Femur (tissue), 1 donor: ENCODE measurements at places on chromosomes 6 and 20.

DNA sequence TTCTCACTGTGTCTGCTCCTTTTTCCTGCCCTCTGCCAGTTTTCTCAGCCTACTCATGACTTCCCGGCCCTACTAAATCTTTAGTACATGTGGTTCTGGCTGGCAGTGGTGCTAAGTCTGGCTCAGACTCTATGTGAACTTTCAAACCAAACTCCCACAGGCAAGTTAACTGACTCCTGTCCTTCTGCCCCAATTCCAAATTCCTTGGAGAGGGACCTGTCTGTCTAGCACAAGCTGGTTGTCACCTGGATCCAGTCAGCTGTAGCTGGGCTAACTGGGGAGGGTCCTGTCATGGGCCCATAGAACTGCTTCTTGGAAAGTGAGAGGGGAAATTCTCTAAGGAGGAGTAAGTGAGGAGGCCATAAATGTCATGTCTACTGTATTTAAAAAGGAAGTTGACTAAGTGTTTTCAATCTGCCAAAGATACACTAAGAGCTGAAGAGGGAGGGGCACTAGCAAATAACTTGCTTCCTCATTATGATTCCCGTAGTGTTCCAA is 240.1 kb downstream of the KCNQ5 start:
- peak; percentile 37 for DNase-seq

DNA sequence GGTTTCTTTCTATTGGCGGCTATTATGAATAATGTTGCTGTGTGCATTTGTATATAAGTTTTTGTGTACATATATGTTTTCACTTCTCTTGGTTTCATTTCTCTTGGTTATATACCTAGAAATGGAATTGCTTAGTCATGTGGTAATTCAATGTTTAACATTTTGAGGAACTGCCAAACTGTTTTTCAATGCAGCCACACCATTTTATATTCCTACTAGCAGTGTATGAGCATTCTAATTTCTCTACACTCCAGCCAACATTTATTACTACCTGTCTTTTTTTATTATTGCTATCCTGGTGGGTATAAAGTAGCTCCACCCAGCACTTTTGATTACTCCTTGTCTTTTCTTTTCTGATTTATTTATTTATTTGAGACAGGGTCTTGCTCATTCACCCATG is 54.8 kb downstream of the PHACTR2 start:
- no peak for DNase-seq

- peak; percentile 44 for DNase-seq
Measured at GRCh38 chr6:34145161-34146020, 496 bp downstream of the GRM4 start.

DNA sequence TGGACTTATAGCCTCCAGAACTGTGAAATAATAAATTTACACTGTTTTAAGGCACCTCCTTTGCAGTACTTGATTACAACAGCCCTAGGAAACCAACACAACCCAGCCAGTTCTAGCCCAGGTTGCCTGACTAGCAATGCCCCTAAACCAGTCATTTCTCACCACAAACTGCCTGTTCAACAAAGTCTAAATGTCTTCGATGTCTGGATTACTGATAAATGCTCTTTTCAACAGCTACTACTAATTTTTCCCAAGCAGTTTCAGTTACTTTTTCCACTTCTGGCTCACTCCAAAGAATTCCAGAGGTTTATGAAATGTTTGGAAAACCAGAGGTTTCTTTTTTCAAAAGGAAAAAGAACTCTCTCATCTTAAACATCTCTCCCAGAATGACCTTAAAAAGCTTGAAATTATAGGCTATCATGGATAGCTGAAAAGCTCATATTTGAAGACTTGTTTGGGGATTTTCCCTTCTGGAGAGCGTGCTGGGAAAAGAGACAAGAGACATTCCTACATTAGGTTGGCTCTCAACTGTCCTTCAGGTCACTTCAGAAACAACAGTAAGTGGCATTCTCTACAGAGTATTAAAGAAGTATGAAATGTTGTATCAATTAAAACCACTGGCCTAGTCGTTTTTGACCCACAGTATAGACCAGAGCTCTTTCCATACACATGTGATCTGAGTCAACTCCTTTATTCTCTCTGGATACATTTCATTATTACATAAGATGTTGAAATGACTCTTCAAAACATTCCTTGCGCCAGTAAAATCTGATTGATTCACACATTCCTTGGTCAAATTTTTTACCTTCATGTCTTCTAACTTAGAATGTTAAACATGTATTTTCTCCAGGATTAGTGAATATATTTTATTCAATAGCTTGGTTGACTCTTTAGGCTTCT is 265.9 kb downstream of the COL12A1 start:
- DNase-seq, result peak; percentile 24

GRCh38 chr20:16821211-16822089 is 73.3 kb downstream of the OTOR start:
- DNase-seq, result no peak

DNA sequence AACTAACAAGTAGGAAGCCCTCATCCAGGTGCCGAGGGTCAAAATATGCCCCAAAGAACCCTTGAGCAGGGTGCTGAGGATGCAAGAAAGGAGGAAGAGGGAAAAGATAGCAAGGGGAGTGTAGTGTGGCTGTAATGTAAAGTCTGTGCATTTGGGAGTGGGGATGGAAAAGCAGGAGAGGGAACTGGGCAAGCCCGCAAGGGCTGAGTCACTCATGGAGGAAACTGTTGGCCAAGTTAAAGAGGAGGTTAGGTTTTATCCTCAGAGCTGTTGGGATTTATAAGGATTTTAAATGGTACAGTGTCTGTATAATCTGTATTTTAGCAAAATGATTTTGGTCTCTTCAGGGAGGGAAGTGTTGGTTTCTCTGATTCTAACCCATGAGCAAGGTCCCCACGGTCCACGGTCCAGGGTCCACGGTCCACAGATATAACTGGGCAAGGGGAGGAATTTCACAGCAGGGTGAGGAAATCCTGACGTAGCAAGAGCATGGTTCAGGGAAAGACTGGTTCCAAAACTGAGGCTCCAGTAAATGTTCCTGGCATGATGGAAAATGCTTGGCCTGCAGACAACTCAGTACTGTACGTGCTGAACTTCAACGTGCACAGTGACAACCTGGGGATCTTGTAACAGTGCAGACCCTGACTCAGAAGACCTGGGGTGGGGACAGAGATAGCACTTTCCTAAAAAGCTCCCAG is 759.8 kb downstream of the PTPRT start:
- peak; percentile 61 for DNase-seq

- DNase-seq, result no peak
Measured at GRCh38 chr20:63580796-63581461, 6.9 kb upstream of the HELZ2 start.

GRCh38 chr6:168106633-168107005 is 27.6 kb upstream of the FRMD1 start:
- DNase-seq, result no peak

DNA sequence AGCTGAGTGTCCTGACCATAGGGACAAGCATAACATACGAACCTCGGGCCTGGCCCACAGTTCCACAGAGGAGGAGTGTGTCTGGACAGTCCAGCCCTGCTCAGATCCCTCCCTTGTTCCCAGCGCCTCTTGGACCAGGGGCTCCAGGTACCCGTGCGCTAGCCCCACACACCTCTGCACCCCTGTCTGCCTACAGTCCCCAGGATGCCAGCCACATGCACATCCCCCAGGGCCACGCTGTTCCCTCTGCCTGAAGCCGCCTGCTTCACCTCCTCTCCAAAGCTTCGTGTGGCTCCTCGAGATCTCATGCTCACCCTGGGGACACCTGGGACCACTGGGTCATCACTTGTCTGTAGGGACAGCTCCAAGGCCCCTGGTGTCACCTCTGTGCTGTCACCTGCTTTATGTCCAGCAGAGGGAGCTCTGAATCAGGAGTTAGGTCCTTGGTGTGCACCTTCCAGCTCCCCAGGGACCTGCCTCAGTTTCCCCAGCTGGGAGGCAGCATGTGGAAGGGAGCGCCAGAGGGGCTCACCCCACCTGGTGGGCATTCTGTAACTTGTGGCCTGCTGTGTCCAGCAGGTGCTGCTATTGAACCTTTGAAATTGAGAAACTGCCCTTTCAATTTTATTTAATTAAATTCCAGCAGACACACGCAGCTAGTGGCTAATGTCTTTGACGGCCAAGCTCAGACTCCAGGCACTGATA is 7.3 kb upstream of the YTHDF1 start:
- no peak for DNase-seq

GRCh38 chr6:64672131-64672530 is 1034.9 kb downstream of the EYS start:
- no peak for DNase-seq

DNA sequence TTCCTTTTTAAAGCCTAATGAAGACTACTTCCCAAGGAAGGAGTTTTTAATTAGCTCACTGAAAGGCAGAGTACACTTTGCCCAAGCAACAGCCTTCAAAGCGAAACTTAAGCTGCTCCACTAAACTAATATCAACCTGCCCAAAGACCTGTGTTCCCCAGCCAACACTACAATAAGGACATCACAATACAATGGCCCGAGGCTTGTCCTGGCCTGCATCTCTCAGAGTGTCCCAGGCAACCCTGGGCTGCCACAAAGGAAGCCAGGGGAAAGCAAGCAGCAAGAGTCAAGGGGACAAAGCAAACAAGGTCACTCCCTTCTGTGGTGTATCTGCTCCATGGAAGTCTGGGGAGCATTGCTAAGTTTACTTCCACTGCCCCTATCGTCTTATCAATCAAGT is 52.3 kb downstream of the PIGU start:
- DNase-seq, result no peak

DNA sequence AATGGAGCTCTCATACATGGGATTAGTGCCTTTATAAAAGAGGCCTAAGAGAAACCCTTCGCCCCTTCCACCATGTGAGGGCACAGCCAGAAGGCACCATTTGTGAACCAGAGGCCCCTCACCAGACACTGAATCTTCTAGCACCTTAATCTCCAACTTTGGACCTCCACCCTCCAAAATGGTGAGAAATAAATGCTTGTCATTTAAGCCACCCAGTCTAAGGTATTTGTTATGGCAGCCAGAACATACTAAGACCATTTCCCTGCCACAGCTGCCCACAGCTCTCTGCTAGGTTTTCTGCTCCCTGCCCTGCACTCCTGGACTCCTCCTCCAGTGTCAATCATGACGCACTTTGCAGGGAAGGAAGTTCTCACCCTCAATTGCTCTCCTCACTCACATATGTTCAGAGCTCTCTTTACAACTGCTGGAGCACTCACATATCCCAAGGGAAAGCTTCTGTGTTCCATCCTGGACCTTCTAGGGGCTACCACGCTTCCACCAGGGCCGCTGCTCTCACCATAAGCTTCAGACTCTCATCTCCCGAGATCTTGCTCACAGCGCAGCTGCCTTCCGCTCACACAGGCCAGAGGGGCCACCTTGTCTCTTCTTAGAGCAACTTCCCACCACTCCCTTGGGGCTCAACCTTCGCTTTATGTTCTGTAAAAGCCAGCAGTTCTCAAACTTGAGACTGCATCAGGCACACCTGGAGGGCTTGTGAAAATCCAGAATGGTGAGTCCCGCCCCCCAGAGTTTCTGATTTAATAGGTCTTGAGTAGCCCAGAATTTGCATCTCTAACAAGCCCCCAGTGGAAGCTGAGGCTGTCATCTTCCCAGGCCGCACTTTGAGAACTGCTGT is 1.6 kb upstream of the LY86 start:
- DNase-seq, result peak; percentile 40

DNA sequence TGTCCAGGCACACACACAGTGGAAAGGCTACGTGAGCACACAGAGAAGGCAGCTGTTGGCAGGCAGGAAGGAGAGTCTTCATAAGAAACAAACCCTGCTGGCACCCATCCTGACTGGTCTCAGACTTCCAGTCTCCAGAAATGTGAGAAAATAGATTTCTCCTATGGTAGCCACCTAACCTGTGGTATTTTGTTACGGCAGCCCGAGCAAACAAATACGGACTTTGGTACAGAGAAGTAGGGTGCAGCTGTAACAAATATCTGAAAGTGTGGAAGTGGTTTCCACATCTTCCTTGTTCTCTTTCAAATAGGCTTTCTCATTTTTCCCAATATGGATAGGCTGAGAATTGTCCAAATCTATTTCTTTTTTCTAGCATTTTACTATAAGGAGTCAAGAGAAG is 94.6 kb downstream of the ADGB start:
- DNase-seq, result no peak

GRCh38 chr20:10710991-10711775 is 37.4 kb upstream of the JAG1 start:
- DNase-seq, result no peak

GRCh38 chr20:61238813-61239212 is 13.2 kb upstream of the CDH4 start:
- DNase-seq, result no peak

- DNase-seq, result no peak
Measured at GRCh38 chr20:17227219-17227575, 357 bp downstream of the PCSK2 start.

GRCh38 chr20:5933802-5934436 is 16.4 kb downstream of the TRMT6 start:
- no peak for DNase-seq

GRCh38 chr6:2843138-2843740 is 1.6 kb upstream of the SERPINB1 start:
- no peak for DNase-seq

DNA sequence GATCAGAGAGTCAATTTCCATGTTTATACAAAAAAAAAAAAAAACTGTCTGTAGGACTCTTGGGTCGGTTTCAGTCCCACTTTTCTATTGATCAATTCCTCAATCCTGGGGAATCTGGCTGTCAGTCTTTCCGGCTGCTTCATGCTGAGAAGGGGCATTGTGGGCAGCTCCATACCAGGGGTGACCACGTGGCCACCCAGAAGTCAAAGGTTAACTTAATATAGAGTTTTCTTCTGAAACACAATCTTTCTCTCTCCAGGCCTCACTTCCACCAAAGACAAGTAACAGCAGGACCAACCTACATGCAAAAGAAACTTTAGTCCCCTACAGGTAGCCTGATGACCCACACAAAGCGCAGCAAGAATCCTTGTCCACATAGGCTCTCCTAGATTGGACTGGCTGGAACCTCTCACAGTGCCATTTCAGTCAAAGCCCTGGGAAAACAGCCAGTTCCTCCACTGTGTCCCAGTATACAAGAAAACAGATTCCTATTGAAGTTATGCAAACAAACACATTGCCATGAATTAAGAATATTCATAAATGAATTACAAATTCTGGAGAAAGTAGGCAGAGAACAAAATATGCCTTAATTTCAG is 18.5 kb upstream of the SERPINB9 start:
- DNase-seq, result no peak

DNA sequence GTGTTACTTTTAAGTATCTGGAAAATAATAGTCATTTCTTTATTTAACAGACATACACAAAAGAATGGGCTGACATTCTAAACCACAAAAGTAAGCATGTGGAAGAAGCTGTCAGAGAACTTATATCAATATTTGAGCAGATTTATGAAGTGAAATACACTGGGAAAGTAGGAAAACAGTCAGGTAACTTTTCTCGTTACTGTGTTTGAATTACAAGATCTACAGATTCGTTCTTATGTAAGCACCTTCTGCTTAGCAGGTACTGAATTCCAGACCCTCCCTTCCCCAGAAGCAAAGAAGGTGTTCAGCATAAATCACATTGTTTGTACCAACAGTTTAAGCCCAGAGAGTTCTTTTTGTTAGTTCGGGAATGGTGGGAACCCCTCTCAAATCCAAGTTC is 88.0 kb downstream of the DNAH8 start:
- DNase-seq, result no peak
